ENCODE measurements at places on chromosomes 2 and 18. TPM values are rescaled to one million over a fixed set of nuclear protein-coding genes. Genes with fewer than 3 reads are reported as not detected.

CDH7 gene
- total RNA-seq: not detected

FAM237A gene
- not detected for total RNA-seq

OR6B2 gene
- not detected for total RNA-seq

SEPTIN10 gene
- 156 TPM for total RNA-seq

ADNP2 gene
- 27.1 TPM for total RNA-seq

ITGB6 gene
- total RNA-seq: 0.13 TPM

FHL2 gene
- total RNA-seq: 110 TPM

DSC3 gene
- total RNA-seq: under 0.01 TPM

RAB17 gene
- total RNA-seq: 2.9 TPM

SCTR gene
- total RNA-seq: not detected

SERPINB3 gene
- total RNA-seq: not detected

PLCD4 gene
- total RNA-seq: 0.79 TPM

SLC4A3 gene
- total RNA-seq: 0.13 TPM

REG1B gene
- not detected for total RNA-seq

PLA2R1 gene
- 21.4 TPM for total RNA-seq

EFR3B gene
- 0.22 TPM for total RNA-seq

FBXO48 gene
- total RNA-seq: 0.72 TPM

LDLRAD4 gene
- total RNA-seq: 1.6 TPM

TNFAIP6 gene
- total RNA-seq: not detected

DYSF gene
- total RNA-seq: 135 TPM

TEX44 gene
- not detected for total RNA-seq

HRH4 gene
- total RNA-seq: not detected

HOXD8 gene
- not detected for total RNA-seq

SERPINB5 gene
- total RNA-seq: not detected

CLHC1 gene
- 9.7 TPM for total RNA-seq

TMEM37 gene
- 2.4 TPM for total RNA-seq

RFX8 gene
- total RNA-seq: 2.0 TPM

SERPINB10 gene
- total RNA-seq: 0.07 TPM

ALPP gene
- not detected for total RNA-seq

All from thoracic aorta endothelial cell (primary cell).